NAMALWA (cell line): ENCODE measurements at places on chromosomes 4 and X.
A peak's percentile ranks its signal among the peaks of the same experiment; 100 is the strongest.

GRCh38 chrX:123859409-123859845 lies 426 bp upstream of the XIAP start:
- no peak for DNase-seq

- peak; percentile 13 for DNase-seq
These were observed 1.6 kb upstream of the ARMCX6 start for GRCh38 chrX:101619364-101619763.

DNA sequence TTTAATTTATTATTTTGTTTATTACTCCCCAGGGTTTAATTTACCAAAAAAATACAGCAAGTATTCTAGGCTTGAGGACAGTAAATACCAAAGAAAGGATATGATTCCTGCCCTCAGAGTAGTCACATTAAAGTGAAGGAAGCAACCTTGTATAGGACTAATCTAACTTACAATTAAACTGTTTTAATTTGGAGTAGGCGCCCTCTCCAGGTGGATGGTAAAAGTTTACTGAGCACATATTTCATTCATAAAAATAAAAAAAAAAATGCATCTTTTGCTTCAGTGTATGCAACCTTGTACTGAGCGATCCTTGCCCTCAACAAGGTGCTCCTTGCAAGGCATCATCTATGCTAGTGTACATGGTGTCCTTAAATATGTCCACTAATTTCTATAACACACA lies 72.0 kb upstream of the MAGEB16 start:
- peak; percentile 18 for DNase-seq

GRCh38 chrX:41596596-41596995 lies 92.2 kb upstream of the GPR34 start:
- DNase-seq, result peak; percentile 30

GRCh38 chr4:81914623-81915022 lies 442.9 kb upstream of the RASGEF1B start:
- no peak for DNase-seq

DNA sequence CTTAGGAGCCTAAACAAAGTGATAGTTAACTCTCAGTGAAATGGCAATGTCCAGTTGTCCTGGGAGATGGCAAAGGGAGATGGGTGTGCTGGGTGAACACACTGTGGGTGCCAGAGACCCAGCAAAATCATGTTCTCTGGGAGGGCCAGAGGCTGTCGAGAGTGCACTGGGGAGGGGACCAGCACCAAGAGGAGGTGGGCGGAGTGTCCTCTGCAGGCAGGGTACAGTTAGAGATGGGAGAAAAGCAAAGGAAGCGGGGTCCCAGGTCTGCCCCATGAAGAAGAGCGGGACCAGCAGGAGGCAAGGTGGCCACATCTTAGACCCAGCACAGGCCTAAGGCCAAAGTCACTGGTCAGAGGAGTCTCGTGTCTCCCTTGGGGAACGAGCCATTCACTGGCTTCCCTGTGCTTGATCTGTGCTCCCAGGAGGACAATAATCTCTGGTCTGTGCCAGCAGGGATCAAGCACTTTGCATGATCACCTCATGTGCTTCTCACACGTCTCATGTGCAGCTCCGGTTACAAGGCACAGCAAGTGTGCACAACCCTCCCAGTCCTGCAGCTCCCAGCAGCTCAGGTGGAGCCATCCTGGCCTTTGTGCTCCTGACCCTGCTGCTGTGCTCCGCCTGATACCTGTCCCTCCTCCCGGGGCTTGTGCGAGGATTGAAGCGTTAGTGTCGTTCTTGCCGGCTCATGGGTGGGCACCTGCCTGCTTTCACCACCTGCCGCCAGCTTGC lies 100.9 kb downstream of the FAM53A start:
- no peak for DNase-seq

DNA sequence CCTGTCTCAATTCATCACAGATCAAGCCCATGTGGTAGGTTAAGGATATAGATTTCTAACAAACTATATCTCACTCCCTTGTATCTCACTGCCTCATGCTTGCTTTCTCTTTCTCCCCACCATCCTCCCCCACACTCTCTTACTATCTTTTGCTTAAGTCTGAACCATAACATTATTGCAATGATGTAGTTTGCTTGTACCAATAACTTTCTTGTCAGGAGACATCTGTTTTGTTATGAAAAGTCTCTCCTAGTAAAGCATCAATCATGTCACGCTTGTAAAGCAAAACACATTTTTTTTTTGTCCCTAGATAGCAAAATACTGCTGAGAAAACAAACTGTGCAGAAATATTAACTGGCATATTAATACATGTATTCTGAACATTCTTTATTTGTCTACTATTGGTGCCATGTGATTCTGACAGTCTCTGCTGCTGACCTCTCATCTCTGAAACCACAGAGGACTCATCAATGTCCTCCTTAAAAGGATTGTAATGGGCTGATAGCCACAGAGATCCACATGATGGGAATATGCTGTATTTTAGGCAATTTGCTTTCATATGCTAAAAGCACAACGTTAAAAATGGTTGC lies 217.5 kb downstream of the VEGFC start:
- no peak for DNase-seq

- no peak for DNase-seq
These were observed 570.7 kb downstream of the PCDH7 start for GRCh38 chr4:31290836-31291235.

GRCh38 chr4:2259541-2260343 lies 2.2 kb downstream of the MXD4 start:
- no peak for DNase-seq

- DNase-seq, result peak; percentile 55
These were observed 144.9 kb downstream of the POLA1 start for GRCh38 chrX:24838629-24839028.

GRCh38 chr4:110621839-110622751 lies 782 bp downstream of the PITX2 start:
- DNase-seq, result no peak

- no peak for DNase-seq
These were observed 430.5 kb upstream of the POU3F4 start for GRCh38 chrX:83077606-83078005.

GRCh38 chrX:69493193-69493592 lies 10.9 kb upstream of the NALF2 start:
- peak; percentile 52 for DNase-seq

DNA sequence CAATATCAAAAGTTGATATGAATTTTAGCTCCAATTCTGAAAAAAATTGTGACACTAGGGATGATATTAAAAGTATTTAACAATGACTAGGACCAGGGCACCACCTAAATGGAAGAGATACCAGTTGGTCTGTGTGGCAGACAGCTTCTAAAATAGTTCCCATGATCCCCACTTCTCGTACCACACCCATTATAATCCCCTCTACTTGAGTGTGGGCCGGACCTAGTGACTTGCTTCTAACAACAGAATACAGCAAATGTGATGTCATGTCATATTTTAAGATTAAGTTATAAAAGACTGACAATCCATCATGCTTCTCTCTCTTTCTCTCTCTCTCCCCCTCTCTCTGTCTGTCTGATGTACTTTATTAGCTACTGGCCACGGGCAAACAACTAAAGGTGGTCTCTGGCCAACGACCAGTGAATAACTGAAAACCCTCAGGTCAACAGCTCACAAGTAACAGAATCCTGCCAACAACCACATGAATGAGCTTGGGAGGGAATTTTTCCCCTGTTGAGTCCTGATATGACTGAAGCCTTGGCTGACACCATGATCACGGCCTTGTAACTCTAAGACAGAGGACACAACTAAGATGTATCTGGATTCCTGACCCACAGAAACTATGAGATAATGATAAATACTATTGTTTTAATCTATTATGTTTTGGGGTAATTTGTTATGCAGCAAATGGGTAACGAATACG lies 34.4 kb downstream of the FAM13A start:
- DNase-seq, result no peak
